Stimulated activated CD4-positive, alpha-beta T cell treated with anti-CD3 and anti-CD28 coated beads, Interleukin-2, amount 100 ng/mL, for 24 hours (primary cell): ENCODE measurements at places on chromosomes 3 and 15.

GRCh38 chr3:196268284-196269163, 19.0 kb downstream of the PCYT1A start:
- DNase-seq, result no peak

DNA sequence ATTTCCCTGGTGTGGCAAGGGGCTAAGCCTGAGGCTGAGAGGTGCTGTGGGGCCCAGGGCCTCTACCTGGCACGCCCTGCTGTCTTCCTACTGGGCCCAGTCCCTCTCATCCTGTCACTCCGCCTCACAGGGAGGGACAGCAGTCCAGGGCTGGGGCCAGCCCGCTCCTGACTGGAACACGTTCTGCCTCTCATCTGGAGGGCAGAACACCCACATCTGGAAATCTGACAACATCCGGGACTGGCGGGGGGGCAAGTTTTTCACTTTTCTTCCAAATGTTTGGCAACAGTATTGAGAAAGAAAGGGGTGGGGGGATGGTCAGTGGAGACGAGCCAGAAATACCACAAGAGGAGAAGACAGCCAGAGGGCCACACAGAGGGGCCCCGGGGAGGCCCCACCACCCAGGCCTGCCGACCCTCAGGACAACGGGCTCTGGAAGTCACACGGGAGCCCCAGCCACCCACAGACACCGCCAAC, 1.8 kb upstream of the MYL3 start:
- no peak for DNase-seq

DNA sequence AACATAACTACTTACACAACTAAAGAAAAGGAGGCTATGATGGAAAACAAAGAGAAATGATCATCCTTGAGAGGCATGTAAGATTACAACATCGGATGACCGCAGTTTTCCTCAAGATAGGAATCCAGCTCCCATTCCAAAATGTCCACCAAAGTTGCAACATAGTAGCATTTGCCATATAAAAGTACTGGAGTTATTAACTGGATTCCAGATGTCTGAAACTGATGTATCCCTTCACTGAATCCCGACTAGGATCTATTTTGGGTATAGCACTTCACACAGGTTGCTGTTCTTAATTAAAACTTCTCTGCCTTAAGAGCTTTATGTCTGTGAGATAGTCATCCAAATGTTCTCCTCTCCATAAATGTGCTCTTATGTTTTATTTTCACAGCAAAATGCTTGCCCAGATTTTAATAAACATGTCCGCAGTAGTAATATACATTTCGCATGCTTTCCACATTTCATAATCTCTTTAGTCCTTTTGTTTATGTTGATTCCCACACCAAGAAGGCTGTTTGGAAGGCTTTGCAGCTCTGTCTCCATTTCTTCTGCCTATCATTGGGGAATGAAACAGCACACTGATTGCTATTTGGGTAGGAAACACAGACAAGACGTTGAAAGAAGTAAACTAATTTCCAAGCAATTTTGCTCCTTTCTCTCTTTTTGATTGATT, 716.5 kb upstream of the CFAP20DC start:
- no peak for DNase-seq

GRCh38 chr3:150130404-150131100, 159.9 kb upstream of the PFN2 start:
- DNase-seq, result no peak

GRCh38 chr3:112302150-112302830, 8.3 kb upstream of the SLC9C1 start:
- DNase-seq, result no peak

DNA sequence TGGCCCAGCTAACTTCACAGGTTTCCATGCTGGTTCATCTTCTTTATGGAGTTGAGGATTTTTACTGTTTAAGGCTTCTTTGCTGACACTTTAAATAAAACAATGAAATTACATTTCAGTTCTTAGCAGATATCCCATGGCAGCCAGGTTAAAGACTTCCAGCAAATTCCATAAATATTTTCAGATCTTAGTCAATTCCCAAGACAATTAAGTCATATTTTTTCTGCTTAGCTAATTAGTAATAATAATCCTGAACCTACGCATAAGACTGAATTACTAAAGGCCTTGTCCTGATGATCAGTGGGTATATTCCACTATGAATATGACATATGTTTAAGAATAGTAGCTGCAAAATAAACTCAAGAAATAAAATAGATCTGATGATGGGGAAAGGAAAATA, 83.3 kb downstream of the NR2E3 start:
- no peak for DNase-seq

DNA sequence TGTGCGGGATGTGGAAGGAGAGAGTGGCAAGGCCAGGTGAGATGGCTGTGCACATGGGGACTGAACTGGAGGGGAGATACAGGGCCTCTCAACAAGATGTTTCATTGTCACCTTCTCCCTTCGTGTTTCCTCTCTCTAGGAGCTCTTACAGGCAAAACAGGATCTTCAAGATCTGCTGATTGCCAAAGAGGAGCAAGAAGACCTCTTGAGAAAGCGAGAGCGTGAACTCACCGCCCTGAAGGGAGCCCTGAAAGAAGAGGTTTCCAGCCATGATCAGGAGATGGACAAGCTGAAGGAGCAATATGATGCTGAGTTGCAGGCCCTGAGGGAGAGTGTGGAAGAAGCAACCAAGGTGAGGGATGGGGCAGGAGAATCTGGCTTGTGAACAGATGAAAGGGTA, 85.2 kb downstream of the CGNL1 start:
- no peak for DNase-seq
